Substantia nigra (tissue), 51 donors: ENCODE measurements at places on chromosomes 3 and 15.

GRCh38 chr3:147049821-147050220 lies 356.5 kb downstream of the ZIC4 start:
- no peak for DNase-seq

GRCh38 chr15:81291916-81292522 lies 31.9 kb downstream of the STARD5 start:
- DNase-seq, result no peak

DNA sequence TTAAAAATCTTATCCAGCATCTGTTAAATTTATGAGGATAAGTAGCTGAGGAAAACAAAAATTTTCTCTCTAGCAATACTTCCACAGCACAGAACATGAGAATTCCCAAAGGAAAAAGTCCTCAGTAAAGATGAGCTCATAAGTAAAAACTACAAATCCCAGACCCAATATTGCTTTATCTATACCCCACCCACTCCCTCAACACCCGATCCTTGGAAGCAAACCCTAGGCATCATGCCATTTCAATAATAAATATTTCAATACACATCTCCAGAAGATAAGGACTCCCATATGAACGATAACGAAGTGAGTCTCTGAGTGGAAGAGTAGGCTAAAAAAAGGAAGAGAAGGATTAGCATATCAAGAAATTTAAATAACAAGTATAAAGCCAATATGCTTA lies 8.3 kb upstream of the PRR20G start:
- no peak for DNase-seq

GRCh38 chr15:101044625-101045235 lies 125.6 kb downstream of the LRRK1 start:
- no peak for DNase-seq

GRCh38 chr3:31785734-31786133 lies 195.3 kb downstream of the OSBPL10 start:
- no peak for DNase-seq

- DNase-seq, result no peak
Observed at GRCh38 chr15:98002866-98003265, 42.4 kb downstream of the ARRDC4 start.

- no peak for DNase-seq
Observed at GRCh38 chr3:54518011-54518675, 395.8 kb downstream of the CACNA2D3 start.
